AML-193 (cell line): ENCODE measurements at places on chromosomes 6 and 20.
A peak's percentile ranks its signal among the peaks of the same experiment; 100 is the strongest.

GRCh38 chr6:119586250-119586882 lies 236.8 kb upstream of the MAN1A1 start:
- DNase-seq, result no peak

DNA sequence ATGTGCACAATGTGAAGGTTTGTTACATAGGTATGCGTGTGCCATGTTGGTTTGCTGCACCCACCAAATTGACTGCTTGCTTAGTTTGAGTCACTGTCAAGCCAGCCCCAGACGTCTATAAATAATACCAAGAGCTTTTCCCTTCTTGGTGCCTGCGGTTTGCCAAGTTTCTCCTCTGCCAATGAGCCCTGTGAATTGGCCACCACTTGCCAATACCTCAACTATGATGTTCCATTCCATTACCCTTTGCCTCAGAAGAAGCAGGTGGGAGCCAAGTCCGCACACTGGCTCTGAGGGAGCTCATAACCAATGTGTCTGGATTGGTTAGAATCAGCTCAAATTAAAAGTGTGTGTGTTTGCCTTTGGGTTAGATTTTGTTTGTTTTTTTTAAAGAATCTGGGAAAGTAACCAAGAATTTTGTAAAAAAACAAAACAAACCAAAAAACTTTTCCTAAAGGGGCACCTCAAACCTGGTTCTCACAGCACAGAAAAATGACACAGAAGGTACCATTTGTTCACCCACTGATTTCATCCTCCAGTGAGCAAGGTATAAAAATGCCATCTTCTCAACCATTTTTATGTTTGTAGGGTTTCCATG lies 244.7 kb upstream of the PRND start:
- no peak for DNase-seq

- DNase-seq, result no peak
Measured at GRCh38 chr6:90079560-90080490, 185.6 kb downstream of the GJA10 start.

- no peak for DNase-seq
Measured at GRCh38 chr6:107658920-107659865, 164.9 kb downstream of the SCML4 start.

DNA sequence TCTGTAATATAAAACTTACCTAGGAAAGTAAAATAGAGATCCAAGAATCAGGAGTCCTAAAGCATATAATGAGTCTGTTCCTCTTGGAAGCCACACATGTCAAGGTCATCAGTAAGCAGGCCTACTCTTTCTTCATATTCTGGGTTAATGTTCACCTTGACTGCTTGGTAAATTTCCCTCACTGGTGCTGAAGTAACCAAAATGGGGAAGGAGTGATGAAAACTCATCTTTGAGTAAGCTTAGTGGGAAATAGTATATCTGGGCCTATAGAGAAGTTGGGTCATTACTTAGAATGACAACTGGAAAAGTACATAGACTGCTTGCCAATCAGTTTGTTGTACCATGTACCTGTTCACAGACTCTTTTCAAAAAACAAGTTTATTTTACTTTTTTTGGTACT lies 6.6 kb downstream of the TSPYL4 start:
- peak; percentile 18 for DNase-seq

GRCh38 chr6:42805297-42805861 lies 23.5 kb downstream of the BICRAL start:
- DNase-seq, result no peak

DNA sequence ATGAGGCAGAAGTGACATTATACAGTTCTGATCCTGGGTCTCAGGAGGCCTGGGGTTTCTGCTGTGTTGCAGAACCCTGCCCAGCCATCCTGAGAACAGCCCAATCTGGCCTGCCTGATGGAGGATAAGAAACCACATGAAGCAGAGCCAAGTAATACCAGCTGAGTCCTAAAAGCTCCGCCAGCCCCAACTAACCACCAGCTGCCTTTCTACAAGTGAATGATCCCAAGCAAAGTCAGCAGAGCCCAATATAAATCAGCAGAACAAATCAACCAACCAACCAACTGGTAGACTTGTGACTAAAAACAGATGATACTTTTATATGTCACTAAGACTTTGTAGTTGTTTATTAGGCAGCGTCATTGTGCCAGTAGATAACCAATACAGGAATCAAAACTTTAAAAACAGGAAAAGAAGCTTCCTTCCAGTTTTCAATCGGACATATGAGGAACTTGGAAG lies 52.1 kb downstream of the SNX5 start:
- DNase-seq, result no peak
